ENCODE measurements at places on chromosomes 11 and 22. TPM values are rescaled to one million over a fixed set of nuclear protein-coding genes. Genes with fewer than 3 reads are reported as not detected.

Gene SERHL2
- 5.9 TPM for total RNA-seq

Gene SPDYC
- not detected for total RNA-seq

Gene HEPACAM
- total RNA-seq: under 0.01 TPM

Gene SLC25A1
- 171 TPM for total RNA-seq

Gene POU2AF2
- not detected for total RNA-seq

Gene RIBC2
- total RNA-seq: 3.0 TPM

Gene TMEM179B
- total RNA-seq: 19.0 TPM

Gene ZC3H7B
- 44.1 TPM for total RNA-seq

Gene CATSPERZ
- total RNA-seq: not detected

Gene MICAL3
- total RNA-seq: 17.9 TPM

Gene OR52N4
- total RNA-seq: not detected

Gene TMEM126B
- 79.9 TPM for total RNA-seq

Gene GRM5
- total RNA-seq: 0.11 TPM

Gene TSPAN18
- total RNA-seq: not detected

Gene PHOX2A
- not detected for total RNA-seq

Gene TUB
- total RNA-seq: 8.9 TPM

Gene HOATZ
- under 0.01 TPM for total RNA-seq
